ENCODE measurements at places on chromosomes 6 and 20.

DNA sequence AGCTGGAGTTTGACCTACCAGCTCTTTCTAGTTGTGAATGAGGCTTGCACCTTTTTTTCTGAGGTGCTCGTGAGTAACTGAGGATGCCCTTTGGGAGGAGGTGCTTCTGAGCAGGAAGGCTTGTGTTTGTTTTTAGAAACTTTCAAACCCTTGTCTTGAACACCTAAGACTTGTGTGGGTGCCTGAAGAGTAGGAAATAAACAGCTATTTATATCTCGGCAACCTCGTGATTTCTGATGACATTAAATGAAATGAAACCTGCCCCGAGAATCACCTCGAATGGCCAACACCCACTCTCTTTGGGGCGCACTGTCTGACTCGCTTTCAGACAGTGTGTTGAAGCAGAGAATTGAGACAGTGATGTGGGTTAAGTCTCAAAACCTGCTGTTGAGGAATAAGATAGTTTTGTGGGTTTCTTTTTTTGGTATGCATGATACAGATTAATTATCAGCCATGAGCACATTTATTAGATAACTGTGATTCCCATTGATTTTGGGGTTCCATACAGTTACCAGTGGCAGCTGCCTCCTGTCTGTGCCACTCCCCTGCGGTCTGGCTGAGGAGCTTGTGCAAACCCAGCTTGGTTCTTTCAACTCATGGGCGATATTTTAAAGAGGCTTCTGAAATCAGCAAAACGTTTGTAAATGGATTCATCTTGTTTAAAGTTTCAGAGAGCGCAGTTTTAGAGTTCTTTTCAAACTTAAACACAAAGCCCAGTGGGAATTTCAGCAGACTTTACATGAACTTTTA is 8.4 kb downstream of the IRF4 start:
- no peak for DNase-seq

DNA sequence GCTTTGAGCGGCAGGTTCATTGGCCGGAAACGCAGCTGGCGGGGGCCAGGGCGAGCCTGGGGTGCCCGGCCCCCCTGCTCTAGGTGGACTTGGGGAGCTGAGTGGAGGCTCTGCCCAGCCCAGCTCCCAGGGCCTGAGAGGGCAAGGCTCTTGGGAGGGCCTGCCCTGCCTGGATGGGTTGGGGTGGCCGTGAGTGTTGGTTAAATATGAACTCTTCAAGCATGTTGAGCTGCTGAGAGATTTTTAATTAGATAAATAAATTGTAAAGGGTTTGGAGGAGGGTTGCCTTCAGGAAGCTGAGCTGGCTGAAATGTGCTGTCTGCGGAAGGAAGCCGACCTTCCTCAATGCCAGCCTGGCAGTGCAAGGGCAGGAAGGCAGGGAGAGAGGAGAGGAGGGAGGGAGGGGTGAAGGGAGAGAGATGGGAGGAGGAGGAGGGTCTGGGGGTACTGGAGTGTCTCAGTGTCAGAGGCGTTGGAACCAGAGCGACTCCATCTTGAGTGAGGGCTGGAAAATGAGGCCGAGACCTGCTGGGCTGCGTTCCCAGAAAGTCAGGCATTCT is 39.4 kb upstream of the PMEPA1 start:
- DNase-seq = no peak

DNA sequence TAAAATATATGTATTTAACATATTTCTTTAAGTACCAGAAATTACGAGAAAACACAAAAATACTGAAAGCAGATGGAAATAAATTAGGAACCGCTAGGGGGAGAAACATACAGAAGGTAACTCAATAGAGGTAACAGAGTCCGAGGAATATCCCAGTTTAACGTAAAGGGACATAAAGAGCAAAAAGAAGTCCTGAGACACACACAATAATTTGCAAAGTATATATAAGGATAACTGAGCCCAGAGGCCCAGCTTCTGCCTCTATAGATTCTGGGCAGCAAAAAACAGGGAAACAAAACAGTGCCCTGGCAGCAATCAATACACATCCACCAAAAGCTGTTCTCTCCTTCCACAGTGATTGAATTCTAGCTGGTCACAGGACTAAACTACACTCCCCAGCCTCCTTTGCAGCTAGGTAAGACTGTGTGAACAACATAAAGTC is 15.1 kb downstream of the TBC1D32 start:
- peak; percentile 21 for DNase-seq

- no peak for DNase-seq
These were observed 43.2 kb downstream of the COL21A1 start for GRCh38 chr6:56204134-56204533.

- DNase-seq = no peak
These were observed 96.2 kb downstream of the VIP start for GRCh38 chr6:152846825-152847224.

- no peak for DNase-seq
These were observed 621.5 kb downstream of the TENT5A start for GRCh38 chr6:81130969-81131368.

GRCh38 chr20:57849521-57850215 is 139.9 kb upstream of the PMEPA1 start:
- no peak for DNase-seq

DNA sequence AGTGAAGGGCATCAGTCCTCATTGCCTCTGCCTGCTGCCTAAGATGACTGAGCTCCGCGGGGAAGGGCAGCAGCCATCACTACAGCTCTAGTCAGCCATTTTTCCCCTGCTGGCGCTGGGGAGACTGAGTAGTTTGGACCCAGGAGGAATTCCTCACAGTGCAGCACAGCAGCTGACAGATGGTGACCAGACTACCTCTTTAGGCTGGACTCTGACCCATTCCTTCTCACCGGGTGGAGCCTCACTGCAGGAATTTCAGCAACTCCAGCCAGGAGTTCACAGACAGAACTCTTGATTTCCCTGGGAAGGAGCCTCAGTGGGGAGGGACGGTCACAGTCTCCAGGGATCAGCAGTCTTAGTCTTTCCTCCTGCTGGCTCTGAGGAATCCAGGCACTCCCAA is 492.0 kb upstream of the MMS22L start:
- no peak for DNase-seq

DNA sequence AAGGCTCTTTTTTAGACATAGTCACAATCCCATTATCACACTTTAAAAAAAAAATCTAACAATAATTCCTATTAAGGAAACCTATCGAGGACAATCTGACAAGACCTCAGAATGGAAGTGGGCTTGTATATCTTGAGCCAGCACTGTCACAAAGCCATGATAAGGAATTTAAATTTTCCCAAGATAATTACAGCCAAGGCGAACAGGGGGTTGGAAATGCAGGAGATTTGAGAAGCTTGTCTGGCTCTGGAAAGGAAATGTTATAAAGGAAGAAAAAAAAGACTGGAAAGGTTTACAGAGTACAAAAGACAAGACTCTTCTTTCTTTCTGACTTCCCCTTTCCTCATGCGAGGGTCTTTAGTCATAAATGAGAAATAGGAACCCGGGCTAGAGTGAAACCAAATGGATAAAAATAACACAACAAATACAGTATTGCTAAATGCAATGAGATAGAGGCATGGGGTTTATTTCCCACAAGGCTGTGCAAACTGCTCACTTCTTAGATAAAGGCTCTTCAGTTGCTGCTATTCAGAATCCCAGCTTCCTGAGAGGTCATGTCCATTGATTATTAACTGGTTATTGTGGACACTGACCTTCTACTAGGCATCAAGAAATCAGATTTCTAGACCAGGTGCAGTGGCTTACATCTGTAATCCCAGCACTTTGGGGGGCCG is 13.4 kb upstream of the GHRH start:
- no peak for DNase-seq

GRCh38 chr20:50446351-50447101 is 63.7 kb upstream of the PTPN1 start:
- DNase-seq = no peak

DNA sequence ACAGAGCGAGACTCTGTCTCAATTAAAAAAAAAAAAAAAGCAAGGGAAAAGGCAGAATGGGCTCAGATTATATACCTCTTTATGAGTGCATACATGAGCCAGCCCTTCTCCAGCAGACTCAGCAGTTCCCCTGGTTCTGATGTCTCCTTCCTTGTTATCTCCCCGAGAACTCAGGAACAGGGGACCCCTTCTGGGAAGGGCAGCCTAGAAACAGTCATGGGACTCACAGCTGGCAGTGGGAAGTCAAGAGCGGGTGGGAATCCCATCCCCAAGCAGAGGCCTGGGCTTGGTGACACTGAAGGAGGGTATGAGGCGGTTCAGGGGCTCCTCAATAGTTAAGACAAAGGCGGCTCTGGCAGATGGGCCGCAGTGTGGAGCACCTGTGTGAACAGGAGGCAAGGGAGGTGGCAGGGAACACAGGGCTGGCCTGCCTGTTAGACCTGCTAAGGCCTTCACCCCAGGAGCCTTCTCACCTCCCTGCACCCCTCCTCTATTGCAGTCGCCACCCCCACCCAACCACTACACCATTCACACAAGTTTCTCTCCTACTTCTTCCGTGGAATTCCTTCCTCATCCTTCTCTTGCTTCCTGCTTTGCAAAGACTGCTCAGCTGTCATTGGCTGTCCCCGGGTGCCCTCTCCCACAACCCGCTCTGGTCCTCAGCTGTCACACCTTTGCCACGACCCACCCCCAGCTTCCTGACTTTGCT is 29.7 kb upstream of the MDFI start:
- DNase-seq = no peak

DNA sequence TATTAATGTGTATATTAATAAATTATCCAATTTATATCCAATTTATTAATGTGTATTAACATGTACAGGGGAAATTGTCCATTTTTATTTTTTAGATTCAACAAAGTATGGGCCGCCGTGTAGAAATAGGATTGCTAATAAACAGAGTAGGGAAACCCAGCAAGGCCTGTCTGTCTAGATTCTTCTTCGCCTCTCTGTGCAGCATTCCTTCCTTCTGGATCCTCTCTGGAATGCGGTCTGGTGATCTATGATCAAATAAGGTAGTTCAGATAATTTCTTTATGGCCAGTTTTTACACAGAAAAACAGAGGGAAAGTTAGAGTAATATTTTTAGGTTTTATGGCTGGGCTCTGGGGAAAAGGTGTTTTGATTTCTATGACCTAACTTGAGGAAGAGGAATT is 19.9 kb upstream of the HFE start:
- DNase-seq = no peak

DNA sequence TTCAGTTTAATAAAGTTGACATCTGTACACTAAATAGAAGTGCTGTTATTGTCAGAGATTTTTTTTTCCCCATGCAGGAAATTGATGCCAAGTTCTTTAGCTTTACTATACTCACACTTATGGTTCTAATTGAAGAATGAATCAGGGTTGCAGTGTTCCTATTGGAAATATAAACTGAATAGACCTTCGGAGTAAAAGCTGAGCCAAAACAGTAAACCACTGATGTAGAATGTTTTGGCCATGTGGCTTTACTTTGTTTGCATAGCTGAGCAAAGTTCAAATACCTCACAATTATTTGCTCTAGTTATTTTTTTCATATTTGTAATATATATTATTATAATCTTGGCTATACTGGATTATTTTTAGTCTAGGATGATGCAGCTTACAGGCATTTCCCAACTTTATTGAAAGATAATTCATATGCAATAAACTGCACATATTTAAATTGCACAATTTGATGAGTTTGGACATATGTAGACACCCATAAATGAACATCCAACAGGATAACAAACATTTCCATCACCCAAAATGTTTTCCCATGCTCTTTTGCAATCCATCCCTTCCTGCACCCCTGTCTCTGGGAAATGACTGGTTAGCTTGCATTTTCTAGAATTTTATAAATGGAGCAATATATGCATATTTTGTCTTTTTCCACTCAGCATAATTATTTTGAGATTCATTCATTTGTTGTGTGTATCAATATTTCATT is 105.8 kb upstream of the NOX3 start:
- peak; percentile 58 for DNase-seq

DNA sequence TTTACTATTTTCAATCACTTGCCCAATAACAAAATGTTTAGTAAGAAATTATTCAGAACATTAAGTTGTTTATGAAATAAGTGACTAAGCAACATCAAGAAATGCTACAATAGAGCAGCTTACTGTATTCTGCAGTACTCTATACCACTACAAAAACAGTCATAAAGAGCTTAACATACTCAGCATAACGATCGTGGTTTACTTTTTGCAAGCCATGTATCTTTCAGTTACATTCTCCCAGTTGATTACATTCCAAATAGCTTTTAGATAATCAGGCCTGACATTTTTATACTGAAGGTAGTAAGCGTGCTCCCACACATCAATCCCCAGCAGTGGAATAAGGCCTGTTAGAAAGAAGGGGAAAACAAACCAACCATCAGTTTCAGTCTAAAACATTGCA is 10.7 kb downstream of the SOD2 start:
- DNase-seq = no peak

DNA sequence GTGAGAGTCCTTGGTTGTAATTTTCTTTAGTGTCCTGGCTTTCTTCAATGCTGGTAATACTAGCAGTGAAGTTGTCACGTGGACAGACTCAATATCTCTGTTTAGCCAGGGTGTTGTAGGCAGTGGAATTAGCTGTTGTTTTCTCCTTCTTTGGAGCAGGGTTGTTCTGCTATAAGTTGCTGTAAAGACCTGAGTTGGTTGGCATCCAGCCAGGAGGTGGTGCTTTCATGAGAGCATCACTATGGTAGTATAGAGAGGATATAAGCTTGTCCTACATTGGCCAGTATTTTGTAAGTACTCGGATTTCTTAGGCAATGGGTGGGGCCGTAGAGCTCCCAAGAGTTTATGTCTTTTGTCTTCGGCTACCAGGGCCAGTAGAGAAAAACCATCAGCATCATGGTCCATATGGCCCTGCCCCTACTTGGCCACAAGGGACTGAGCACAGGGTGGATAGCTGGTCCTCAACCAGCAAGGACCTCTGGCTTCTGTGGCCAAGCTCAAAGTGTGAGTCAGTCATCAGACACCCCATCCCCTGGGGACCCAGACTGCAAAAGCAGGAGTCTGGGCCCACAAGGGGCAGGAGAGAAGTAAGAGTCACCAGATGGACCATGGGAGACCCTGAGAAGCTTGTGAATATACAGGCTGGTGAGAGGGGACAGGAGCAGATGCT is 127.9 kb upstream of the NXT1 start:
- no peak for DNase-seq

GRCh38 chr6:105819745-105820144 is 266.4 kb upstream of the PRDM1 start:
- no peak for DNase-seq

DNA sequence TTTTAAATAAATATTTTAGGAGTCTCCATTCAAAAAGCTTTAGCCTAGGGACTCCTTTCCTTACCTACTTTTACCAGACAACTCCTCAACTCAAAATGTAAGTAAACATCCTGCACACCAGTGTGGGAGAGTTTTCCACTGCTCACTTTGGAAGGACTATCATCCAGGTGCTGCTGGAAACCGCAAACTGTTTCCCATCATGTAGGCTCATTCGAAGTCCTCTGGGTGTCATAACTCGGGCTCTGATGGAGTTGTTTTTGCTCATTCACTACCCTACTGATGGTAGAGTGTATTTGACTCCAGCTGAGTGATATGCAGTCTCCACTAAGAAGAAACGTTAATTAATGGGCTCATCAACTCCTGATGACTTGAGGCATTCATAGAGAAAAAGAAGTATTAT is 136.5 kb upstream of the AKAP12 start:
- no peak for DNase-seq

Data from fibroblast of skin of right biceps (primary cell).